ENCODE measurements at places on chromosomes 2 and 18. TPM values are rescaled to one million over a fixed set of nuclear protein-coding genes. Genes with fewer than 3 reads are reported as not detected.

GRHL1 gene
- polyA plus RNA-seq, result 0.95 TPM

PROM2 gene
- 8.3 TPM for polyA plus RNA-seq

GCKR gene
- polyA plus RNA-seq, result 4.0 TPM

FHL2 gene
- 5.0 TPM for polyA plus RNA-seq

CFAP53 gene
- 1.3 TPM for polyA plus RNA-seq

BUB1 gene
- 0.12 TPM for polyA plus RNA-seq

CROCC2 gene
- 0.05 TPM for polyA plus RNA-seq

GCG gene
- polyA plus RNA-seq, result 1,874 TPM

EFEMP1 gene
- polyA plus RNA-seq, result 7.4 TPM

TIGD1 gene
- polyA plus RNA-seq, result 5.9 TPM

HIBCH gene
- 14.3 TPM for polyA plus RNA-seq

NR4A2 gene
- 4.1 TPM for polyA plus RNA-seq

MC2R gene
- not detected for polyA plus RNA-seq

SGPP2 gene
- 0.80 TPM for polyA plus RNA-seq

SKA1 gene
- 0.15 TPM for polyA plus RNA-seq

GKN1 gene
- not detected for polyA plus RNA-seq

SULT1C3 gene
- not detected for polyA plus RNA-seq

C2orf92 gene
- polyA plus RNA-seq, result 42.6 TPM

CYP27A1 gene
- 9.9 TPM for polyA plus RNA-seq
